Karpas-422 (cell line): ENCODE measurements at places on chromosomes 6 and 20. TPM values are rescaled to one million over a fixed set of nuclear protein-coding genes. Genes with fewer than 3 reads are reported as not detected.
A peak's percentile ranks its signal among the peaks of the same experiment; 100 is the strongest.

GRCh38 chr6:22667855-22668254 is 98.5 kb downstream of the HDGFL1 start:
- H3K27ac ChIP-seq, result no peak overlapping the region
- no peaks in the 10 kb centered on the region for H3K36me3 ChIP-seq
- no peaks in the 10 kb centered on the region for H3K4me1 ChIP-seq
- no peak overlapping the region for H3K4me3 ChIP-seq
- no peaks in the 10 kb centered on the region for H3K27me3 ChIP-seq
- no peak for DNase-seq

- DNase-seq, result peak; percentile 47
- H3K4me1 ChIP-seq, result peaks cover 4% of the 10 kb centered on the region; the same call in 1 of the 2 replicates
- no peak overlapping the region for H3K4me3 ChIP-seq
- no peaks in the 10 kb centered on the region for H3K36me3 ChIP-seq
- H3K27me3 ChIP-seq, result no peaks in the 10 kb centered on the region
- no peak overlapping the region for H3K27ac ChIP-seq
Measured at GRCh38 chr6:167779129-167779992, 47.4 kb upstream of the AFDN start.

PPIL4 gene
- 14.2 and 25.0 TPM in 2 replicates for total RNA-seq

MANEA gene
- 5.2 and 33.4 TPM in 2 replicates for total RNA-seq
